ENCODE measurements at places on chromosomes 3 and 15.
A peak's percentile ranks its signal among the peaks of the same experiment; 100 is the strongest.

GRCh38 chr3:167866331-167866730, 130.8 kb downstream of the SERPINI1 start:
- DNase-seq, result no peak

GRCh38 chr3:197302696-197303341, 4.4 kb upstream of the DLG1 start:
- peak; percentile 47 for DNase-seq

DNA sequence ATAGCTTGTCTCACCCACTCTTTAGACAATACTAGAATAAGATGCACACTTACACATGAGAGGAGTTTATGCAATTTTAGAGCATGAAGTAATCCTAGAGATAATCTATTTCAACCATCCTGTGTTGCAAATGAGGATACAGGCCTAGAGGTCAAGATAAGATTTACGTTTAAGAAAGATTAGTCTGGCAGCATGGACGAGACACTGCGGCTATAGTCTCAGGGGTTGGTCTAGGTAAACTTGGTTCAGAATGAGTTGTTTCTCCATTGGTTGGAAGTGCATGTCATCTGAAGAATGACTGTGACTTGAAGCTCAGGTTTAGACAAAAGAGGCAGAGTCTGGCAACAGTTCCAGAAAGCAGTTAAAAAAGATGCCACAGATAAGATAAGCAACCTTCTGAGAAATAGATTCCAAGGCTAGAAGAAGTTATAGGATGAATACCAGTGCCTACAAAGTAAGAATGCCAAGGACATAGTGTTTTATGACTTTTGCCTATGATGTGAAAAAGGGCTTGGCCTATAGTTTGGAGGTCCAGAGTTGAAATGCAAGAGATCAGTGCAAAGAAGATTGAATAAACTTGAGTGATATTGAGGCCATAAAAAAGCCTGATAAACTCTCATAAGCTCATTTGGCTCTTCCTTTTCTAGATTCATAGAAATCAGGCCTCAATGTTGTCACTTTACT, 631.0 kb downstream of the SQOR start:
- DNase-seq, result no peak

GRCh38 chr15:28915935-28916334, 30.2 kb downstream of the APBA2 start:
- no peak for DNase-seq

DNA sequence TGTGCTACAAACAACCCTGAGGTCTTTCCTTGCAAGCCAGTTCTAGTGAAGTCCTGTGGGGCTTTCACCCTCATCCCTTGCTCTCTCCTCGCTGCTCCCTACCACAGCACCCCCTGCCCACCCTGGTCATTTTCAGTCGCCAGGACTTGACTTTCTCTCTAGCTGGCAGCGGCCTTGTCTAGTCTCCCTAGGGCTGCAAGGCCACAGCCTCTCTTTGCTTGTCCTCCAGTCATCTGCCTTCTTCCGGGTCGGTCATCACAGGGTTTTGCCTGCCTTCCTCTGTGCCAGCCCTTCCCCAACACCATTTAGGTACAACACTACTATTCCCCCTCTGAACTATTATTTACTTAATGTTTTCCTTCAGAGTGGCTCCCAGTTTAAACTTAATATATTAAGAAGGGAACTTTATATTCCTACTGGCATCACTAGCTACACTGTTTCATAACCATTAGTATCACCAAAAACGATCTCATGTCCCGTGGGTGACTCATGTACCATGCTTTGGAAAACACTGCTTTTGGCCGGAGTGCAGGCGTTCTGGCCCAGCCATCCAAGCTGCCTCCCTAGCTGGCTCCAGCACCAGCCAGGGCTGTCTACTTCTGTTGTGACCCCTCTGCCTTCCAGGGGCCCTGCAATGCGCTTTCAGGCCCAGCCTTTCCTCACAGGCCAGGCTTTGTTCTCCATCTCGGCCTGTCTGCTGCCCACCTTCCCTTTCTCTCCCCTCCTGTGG, 21.4 kb downstream of the FAH start:
- peak; percentile 91 for DNase-seq

DNA sequence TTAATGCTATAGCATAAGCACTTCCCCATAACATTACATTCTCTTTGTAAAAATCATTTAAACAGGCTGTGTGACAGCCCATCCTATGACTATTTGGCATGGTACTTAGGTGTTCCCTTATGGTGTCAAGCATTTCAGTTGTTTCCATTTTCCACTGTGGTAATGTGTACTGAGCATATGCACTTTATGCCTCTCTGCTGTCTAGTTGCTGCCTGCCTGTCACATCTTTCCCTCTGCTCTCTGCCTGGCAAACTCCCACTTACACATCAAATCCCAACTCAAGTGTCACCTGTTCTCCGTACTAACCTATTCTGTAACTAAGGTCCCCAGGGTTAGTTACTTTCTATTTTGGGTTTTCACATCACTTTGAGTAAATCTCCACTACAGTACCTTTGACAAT, 84.4 kb upstream of the STRIT1 start:
- DNase-seq, result no peak

DNA sequence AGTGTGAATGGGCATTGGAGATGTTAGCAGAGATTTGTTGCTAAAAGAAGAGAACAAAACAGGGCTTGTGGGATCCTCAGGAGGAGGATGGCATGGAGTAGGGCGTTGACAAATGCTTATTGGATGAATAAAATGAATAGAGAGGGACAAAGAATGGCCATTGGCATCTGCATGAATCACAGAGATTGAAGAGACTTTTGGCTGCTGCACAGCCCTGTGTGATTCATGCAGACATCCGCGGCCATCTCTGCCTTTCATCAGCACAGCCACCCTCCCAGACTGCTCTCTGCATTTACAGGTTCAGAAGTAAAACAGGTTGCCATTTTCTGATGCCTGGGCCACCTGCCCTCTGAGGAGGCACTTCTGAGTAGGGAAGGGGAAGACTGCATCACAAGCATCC, 397.9 kb downstream of the EPHB1 start:
- peak; percentile 8 for DNase-seq

- no peak for DNase-seq
These were observed 59.4 kb upstream of the PRR23C start for GRCh38 chr3:139104062-139104461.

GRCh38 chr3:60434323-60434722, 816.9 kb downstream of the FHIT start:
- no peak for DNase-seq

GRCh38 chr3:19885468-19885867, 48.5 kb downstream of the EFHB start:
- DNase-seq, result peak; percentile 65

DNA sequence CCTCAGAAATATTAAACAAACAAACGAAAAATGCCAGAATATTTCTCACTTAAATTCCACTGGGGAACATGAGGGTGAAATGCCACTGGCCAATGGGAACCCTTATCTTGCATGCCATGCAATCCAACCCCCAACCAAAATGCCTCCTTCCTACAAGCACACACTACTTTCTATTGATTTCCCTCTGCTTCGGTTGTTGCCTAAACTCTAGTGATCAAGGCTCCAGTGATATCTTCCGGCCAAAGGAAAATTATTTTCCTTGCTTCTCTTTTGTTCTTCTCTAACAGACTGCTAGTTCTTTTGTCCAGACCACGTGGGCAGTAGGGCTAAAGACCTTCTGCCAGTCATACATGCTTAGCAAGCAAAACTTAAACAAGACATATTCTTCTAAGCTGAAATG, 115.7 kb downstream of the TMCC1 start:
- no peak for DNase-seq

- no peak for DNase-seq
These were observed 132.6 kb downstream of the ATP1B3 start for GRCh38 chr3:142009029-142009428.

DNA sequence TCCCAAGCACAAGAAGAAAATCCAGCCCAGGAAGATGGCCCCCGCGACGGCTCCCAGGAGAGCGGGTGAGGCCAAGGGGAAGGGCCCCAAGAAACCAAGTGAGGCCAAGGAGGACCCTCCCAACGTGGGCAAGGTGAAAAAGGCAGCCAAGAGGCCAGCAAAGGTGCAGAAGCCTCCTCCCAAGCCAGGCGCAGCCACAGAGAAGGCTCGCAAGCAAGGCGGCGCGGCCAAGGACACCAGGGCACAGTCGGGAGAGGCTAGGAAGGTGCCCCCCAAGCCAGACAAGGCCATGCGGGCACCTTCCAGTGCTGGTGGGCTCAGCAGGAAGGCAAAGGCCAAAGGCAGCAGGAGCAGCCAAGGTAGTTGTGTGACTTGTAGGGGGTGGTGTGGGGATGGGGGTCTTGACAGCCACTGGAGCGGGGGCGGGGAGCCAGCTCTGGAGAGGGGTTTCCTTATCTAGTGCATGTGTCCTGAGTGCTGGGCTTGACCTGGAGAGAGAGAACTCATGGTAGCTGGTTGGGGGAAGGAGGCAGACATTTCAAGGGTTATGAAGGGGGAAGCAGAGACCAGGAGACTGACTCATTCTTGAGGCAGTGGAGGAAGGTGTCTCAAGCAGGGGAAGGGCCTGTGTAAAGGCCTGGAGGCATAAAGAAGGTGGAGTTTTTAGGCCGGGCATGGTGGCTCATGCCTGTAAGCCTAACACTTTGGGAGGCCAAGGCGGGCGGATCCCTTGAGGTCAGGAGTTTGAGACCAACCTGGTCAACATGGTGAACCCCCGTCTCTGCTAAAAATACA, 6.2 kb downstream of the H1-8 start:
- no peak for DNase-seq

DNA sequence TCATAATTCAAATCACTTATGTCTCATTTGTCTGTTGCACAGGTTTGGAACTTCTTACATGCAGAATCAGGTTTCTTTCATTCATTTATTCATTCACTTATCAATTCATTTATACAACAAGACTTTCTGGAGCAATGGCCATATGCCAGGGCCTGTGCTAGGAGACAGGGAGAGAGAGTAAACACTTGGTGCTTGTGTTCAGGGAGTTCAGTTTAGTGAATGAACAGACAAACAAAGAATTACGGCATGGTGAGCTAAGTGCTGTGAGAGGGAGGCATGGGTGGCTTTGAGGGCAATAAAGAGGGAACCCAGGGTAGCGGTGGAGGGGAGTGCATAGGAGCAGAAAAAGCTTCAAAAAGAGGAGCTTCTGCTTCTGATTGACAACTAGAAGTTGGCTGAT, 8.5 kb upstream of the IREB2 start:
- no peak for DNase-seq

- DNase-seq, result no peak
These were observed 27.6 kb upstream of the TM2D3 start for GRCh38 chr15:101679806-101680205.

DNA sequence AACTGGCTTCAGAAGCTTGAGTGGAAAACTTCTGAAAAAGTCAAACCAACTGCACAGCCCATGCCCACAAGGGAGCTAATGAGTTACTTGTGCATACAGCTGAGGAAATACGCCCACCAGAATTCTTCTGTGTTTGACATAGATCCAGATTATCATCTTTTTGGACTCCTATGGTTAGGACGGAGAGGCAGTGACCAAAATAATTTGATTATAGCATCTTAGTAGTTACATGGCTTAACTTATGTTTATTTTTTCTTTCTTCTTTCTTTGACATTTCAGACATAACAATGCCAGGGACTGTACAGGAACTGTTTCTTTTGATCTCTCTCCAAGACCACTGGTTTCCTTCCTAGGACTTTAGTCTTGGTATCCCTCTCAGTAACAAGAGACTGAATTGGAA, 246.1 kb upstream of the RASGRP1 start:
- DNase-seq, result peak; percentile 15

DNA sequence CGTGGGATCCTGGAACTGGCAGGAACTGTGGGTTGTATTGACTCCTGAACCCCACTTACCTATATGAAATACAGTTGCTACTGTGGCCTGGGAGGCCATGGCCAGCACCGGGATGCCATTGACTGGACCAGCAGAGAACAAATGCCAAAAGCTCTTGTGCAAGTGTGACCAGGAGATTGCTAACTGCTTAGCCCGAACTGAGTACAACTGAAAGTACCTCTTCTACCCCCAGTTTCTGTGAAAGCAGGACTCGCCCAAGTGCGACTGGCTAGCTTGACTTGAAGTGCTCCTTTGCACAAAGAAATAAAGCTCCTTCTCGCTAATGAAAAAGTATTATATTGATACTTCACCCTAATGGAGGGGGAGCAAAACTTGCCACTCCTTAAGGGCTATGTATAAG, 101.3 kb upstream of the ATP11B start:
- DNase-seq, result no peak

- no peak for DNase-seq
These were observed 785.3 kb downstream of the MCTP2 start for GRCh38 chr15:95016511-95017229.

- no peak for DNase-seq
These were observed 126.7 kb downstream of the LPP start for GRCh38 chr3:188280627-188281026.

DNA sequence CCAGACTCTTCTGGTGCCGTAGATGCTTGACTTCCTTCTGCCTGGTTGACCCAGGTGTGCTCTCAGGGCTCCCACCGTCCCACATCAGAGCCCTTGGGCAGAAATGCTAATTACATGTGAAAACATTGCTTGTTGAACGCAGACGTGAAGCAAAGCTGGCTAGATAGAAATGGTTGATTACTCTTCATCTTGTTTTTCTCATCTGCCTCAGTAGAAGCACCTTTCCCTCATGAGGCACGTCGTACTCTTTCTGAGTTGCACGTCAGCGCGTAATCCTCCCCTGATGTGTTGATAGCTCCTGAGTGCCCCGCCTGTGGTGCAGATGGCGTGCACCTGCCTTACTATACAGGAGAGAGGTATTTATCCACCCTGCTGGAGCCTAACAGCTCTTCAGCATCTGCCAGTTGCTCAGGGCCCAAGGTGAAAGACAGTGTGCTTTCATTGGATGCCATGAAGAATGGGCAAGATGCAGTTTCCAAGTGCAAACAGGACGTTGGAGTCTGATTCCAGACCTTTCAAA, 18.1 kb downstream of the MAP6D1 start:
- DNase-seq, result no peak

GRCh38 chr3:186800285-186800684, 6.0 kb downstream of the RFC4 start:
- no peak for DNase-seq

GRCh38 chr3:185175370-185175987, 22.6 kb upstream of the C3orf70 start:
- DNase-seq, result no peak

DNA sequence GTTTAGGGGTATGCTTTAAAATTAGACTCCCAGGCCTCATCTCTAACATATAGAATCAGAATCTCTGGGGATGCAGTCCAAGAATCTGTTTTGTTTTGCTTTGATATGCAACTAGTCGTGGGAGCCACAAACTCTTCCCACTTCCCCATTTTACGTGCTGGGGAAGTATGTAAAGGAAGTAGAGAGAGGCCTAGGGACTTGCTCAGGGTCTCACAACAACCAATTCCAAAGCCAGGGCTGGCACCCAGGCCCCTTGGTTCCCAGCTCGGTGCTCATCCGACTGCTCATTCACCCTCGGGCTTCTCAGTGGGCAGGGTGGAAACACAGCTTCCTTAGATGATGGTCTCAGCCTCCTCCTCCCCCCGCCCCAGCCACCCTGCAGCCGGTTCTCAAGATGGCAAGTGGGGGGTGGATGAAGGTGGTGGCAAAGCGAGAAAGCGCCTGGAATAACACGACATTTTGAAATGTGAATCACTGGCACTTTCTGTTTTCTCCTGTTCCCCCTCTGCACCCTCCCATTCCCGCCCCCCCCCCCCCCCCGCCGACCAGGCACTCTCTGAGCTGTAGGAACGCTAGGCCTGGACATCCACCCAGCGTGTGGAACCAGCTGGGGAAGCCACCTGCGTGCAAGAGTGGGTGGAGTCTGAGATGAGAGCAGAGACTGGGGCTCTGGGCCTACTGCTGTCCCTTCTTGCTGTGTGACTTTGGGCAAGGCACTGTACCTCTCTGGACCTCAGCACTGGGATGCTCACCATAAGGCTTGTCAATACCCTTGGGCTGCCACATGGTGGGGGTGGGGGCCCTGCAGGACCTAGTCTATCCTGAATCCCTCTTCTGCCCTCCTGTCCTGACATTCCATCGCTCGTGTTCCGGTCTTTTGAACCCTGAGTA, 214.5 kb downstream of the RPLP1 start:
- no peak for DNase-seq

All from fibroblast of the aortic adventitia (primary cell).